ENCODE measurements at places on chromosomes 16 and 17.

GRCh38 chr16:56993204-56993603, 3.8 kb downstream of the NLRC5 start:
- no peak for DNase-seq

GRCh38 chr17:14222611-14223010, 14.1 kb downstream of the CDRT15 start:
- DNase-seq = no peak

DNA sequence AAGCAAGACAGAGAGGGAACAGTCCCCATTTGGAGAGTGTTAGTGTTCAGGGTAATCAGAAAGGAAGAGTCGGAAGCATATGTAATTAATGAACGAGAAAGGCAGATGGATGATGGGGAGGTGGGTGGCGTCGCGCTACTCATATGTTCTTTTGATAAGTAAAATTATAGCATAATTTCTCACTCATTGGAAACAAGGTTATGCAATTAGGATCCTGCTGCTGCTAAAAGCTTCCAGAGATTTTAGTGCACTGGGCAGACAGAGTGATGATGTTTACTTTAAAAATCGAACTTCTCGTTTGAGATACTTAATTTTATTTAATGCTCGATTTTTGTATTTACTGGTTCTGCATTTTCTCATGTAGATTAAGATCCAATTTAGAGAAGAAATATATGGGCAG, 96.2 kb downstream of the PRKCA start:
- DNase-seq = no peak

DNA sequence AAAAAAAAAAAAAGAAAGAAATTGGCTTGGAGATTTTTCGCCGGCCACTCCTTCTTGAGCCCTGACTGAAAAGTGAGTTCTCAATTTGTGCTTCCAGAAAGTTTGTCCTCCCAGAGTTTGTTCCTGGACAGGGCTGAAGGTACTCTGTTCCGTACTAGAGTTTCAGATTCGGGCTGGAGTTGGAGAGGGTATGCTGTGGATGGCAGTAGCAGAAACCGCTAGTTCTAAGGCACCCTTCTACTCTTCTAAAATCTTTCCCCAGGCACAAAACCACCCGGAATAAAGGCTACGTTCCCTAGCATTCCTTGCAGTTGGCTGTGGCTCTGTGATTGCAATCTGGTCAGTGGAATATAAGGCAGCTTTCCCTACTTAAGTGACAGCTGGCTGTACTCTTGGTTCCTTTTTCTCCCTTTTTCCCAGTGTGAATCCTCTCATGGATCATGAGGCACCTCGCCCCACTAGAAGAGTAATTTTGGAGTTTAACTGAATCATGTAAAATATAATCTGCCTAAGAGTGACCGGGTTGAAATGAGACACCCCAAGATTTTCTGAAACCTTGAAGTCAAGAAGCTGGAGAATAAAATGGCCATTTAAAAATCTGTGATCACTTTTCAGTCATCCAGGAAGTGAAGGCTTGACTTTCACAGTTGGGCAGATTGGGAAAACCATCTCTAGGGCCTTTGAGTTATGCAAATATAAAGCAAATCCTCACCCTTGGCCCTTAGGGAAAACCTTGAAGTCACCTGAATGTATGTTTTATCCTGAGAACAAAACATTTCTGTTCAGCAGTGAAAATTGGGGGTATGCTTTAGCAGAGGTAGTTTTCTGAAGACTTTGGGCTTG, 901 bp upstream of the HEATR6 start:
- DNase-seq = no peak

GRCh38 chr16:1387331-1387730, 27.2 kb downstream of the UNKL start:
- DNase-seq = no peak

- DNase-seq = no peak
Observed at GRCh38 chr16:69500496-69500895, 65.3 kb upstream of the NFAT5 start.

- DNase-seq = no peak
Observed at GRCh38 chr16:19167710-19168370, at the start of gene SYT17. SYT17 (plus strand) TSS chr16:19168240; CDS start chr16:19168647, 407 bp downstream.

DNA sequence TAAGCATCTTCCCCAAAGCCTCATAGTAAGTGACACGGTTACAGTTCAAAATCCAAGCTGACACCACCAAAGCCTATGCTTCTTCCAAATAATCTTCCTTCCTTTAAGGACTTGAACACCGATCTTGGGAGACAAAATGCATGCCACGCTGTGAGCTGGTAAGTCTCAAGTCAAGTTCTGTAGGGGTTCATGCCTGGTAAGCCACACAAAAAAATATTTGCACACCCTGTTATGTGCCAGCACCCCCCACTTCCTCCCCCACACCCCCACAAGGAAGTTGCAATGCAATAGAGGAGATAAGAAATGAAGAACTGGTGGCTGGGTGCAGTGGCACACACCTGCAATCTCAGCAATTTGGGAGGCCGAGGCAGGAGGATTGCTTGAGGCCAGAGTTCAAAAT, 5.6 kb downstream of the NOG start:
- no peak for DNase-seq

DNA sequence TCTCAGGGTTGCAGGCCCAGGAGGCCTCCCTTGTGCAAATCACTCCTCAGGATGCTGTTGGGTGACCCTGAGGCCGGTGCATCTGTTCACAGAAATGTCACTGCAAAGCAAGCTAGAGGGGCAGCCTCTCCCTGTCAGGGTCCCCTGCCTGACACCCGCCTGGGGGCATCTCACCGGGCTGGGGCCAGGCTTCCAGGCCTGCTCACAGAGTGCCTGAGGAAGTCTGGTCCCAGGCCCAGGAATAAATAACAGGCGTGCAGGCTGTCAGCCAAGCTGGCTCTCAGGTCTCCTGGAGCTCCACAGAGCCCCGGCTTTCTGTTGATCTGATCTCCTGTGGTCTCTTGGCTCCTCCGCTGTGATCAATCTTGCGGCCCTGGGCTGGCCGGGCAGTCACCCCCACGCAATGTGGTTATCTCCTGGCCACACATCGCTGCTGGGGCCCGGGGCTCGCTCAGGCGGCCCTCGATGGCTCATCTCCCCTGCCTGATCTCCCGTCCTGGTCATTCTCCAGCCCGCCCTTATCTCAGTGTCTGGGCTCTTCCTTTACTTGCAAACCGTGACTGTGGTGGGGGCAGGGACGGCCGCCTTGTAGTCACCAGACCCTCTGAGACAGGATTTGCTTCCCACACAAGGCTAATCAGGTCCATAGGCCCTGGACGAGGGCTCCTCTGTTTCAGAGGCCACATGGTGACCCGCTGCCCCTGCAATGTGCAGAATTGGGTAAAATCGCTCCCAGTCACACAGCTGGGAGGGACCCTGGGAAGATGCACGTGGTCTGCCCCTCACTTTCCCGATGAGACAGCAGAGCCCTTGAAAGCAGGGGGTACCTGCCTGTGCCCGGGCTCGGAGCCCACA, 231.2 kb upstream of the GSE1 start:
- no peak for DNase-seq

- no peak for DNase-seq
Observed at GRCh38 chr17:4003501-4004421, 39.5 kb upstream of the ATP2A3 start.

GRCh38 chr16:74297145-74297665, 591 bp downstream of the PSMD7 start:
- DNase-seq = peak; percentile 11

DNA sequence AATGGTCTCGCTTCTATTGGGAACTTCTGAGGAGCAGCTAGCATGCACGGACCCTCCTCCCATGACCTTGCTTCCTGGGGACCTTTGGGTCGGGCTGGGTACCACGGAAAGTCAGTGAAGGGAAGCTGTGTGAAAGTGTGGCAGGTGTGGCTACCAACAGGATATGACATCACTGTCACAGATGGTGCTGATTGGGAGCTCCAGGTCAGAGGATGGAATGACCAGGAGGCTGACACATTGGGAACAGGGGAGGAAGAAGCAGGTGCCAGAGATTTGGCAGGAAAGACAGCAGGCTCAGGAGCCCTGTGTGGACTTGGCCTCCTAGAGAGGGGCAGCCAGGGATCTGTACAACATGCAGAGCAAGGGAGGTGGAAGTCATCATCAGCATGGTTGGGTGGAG, 34.0 kb downstream of the CPNE2 start:
- DNase-seq = no peak

GRCh38 chr17:38960402-38960801, 6.8 kb downstream of the FBXO47 start:
- DNase-seq = no peak

DNA sequence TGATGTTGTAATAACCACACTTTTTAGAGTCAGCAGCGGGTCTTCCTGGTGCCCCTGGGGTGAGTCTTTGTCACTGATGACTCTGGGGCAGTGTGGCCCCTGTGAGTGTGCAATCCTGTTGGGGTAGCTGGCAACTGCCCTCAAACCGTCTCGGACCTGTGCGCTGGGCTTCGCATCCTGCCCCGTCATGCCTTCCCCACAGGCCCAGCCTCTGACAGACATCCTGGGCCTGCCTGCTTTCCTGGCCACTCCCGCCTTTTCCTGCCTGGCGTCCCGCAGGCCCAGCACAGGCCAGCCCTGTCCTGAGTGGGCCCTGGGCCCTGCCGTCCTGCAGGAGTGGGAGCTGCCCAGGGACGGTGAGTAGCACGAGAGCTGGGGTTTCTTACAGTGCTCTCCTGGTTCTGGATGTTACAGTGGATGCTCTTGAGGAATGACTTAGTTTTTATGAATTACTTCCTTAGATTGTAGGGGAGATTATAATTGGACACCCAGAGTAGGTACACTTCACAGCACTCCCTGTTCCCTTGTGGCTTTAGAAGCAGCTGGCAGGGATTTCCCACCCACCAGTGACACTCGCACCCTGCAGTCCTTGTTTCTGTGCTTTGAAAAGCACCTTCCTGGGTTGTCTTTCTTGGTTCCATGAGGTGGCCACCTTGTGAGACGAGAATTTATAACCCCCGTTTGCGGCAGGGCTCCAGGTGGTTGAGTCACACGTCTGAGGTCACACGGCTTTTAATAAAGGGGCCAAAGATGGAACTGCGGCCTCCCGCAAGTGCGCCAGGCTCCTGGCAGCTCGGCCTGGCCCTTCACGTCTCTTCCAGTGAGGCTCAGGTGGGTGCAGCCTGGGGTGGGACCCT, 50.0 kb upstream of the CAPN15 start:
- no peak for DNase-seq

DNA sequence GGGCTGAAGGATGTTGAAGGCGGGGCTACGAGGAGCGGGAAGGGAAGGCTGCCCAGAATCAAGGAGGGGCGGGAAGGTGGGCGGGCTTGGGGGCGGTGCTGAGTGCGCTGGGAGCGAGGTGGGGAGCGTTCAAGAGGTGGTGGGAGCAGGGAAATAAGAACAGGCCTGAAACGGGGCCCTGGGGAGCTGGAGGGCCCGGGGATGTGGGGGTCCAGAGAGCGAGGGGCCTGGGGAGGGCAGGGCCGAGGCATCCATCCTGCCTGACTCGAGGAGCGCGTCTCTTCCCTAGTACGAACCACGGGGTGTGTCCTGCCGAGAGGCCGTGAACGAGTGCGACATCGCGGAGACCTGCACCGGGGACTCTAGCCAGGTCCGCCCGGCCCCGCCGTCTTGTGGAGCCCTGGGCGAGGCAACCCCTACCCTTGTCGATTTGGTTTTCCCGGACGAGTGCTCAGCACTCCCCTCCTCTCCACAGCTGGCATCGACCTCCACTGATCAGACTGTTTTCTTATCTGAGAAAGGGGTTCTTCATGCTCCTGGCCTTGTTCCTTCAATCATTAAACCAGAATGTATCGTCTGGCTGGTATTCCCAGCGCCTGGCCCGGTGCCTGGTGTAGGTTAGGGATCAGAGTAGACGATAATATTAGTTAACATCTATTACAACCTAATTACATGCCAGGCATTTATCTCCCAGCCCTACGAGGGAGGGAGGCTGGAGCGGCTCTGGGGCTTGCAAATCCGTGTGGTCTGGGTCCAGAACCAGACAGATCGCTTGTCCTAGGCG, 17.2 kb downstream of the ADAM11 start:
- no peak for DNase-seq

GRCh38 chr17:44970136-44970741, 2.1 kb upstream of the C1QL1 start:
- no peak for DNase-seq

DNA sequence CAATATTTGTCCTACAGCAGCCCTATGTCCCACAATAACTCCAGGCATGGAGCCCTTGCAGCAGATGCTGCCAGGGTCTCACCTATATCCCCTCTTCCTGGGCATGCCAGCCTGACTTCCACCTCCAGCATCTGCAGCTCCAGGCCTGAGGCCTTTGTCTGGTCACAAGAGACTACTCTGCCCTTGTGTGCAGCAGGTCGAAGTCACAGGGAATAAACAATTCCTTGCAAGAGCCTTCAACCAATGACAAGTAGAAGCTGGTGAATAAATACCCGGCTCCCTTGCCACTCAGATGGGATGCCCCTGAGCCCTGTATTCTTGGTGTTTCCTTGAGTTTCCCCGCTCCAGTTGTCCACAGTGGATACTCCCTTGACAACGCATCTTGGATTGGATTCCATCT, 23.0 kb downstream of the CES1 start:
- DNase-seq = no peak

- no peak for DNase-seq
Observed at GRCh38 chr17:36937959-36938565, 787 bp downstream of the LHX1 start.

DNA sequence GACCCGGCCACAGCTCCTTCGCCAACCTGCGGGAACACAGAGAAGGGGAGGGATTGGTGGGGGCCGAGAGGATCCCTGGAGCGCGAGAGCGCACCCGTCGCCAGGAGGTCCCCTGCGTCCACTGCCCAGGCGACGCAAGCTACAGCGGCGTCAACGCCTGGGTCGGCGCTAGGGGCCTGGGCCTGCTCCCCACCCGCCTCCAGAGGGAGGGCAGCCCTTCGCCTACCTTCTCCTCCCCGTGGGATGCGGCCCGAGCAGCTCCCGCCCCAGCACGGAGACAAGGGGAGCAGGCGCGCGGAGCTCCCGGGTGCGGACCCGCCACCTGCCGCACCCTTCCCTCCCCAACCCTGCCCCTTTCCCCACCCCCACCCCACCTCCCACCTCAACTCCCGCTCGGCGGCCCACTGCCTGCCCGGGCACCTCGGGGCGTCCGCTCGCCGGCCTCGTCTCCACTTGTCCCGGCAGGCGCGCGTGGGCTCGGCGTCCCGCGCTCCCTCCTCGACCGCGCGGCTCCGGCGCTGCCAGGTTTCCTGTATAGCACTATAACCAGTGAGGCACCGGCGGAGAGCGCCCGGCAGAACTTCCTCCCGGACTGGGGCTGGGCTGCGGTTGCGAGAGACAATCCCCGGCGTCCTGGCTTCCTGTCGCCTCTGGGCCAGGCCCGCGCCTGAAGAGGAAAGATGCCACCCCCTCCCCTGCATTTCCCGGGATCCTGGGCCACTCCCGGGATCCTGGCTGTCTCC, 119.1 kb upstream of the SMURF2 start:
- DNase-seq = peak; percentile 28

- no peak for DNase-seq
Observed at GRCh38 chr16:15649727-15650018, 372 bp upstream of the NDE1 start.

- DNase-seq = no peak
Observed at GRCh38 chr16:50318796-50319578, 49.8 kb downstream of the BRD7 start.

Measured in activated T-cell treated with anti-CD3 and anti-CD28 coated beads for 1 hour (primary cell).